M059J (cell line): ENCODE measurements at places on chromosomes 1 and 21.

- DNase-seq, result no peak
Observed at GRCh38 chr1:25106352-25106751, 126.0 kb downstream of the SYF2 start.

DNA sequence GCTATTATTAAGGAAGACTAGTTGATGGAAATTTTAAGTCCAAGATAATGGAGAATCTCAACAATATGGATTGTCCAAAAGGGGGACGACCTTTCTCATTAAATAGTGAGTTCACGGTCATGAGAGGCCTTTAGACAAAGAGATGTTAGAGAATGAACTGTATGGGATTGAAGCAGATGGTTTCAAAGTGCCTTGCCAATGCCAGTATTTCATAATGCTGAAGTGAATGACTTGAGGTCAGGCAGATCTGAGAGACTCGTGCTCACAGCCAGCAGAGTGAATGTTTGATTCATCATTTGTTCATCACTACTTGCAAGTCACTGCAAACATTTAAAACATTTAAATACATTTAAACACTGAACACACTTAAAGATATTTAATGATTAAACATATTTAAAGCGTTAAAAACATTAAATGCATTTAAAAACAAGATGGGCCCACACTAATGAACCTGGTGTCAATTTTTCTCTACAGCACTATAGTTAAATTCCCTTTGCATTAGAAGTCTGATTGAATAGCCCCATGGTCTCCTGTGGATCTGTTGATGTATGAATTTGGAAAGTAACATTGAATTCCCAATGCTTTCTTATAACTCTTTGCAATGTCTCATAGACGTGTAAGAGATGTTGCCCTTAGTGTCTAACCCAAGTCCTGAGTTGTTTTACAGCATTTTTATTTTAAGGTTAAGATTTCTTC, 80.7 kb downstream of the TGFB2 start:
- peak; percentile 74 for DNase-seq

GRCh38 chr1:213988507-213989001, 781 bp downstream of the PROX1 start:
- peak; percentile 29 for DNase-seq

DNA sequence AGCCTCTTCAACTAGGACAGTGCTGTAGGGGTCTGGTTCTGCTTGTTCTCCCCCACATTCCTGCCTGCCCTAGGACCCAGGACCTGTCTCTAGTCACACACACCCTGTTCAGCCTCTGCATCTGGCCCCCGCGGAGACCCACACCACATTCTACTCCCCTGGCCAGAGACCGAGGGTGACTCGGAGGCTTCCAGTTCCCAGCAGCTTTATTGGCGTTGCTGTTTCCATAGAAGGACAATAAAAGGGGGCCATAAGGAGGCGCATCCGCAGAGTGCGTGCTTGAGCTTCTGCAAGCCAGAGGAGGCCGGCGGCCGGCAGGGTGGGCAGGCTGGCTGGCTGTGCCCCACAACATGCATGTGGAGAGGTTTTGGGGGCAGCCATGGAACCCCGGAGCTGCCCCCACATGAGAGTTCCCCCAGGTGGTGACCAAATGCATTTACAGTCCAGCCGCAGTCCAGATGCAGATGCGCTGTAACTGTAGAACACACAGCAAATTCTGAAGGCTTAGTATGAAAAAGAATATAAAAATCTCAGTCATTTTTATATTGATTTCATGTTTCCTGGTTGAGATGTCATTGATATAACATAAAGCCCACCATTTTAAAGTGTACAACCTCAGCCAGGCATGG, 52.4 kb downstream of the PDE9A start:
- DNase-seq, result no peak

- peak; percentile 49 for DNase-seq
Observed at GRCh38 chr1:55060133-55060999, 21.0 kb downstream of the PCSK9 start.

DNA sequence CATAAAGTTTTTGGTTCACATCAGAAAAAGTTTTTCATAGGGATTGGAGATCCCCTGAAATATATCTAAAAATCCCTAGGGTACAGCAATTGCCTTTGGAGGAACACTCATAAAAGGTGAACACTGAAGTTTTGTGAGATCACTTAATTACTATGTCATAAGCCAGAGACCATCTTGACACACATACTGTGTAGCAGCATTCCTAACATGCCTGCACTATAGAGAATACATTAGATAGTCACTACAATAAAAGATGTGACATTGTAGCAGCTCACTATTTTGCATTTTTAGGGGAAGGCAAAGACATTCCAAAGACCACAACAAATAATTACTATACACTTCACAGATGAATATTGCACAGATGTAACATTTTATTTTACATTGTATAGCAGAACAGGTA, 779.9 kb downstream of the KCNT2 start:
- no peak for DNase-seq
